ENCODE measurements at places on chromosomes 4 and X. TPM values are rescaled to one million over a fixed set of nuclear protein-coding genes. Genes with fewer than 3 reads are reported as not detected.
A peak's percentile ranks its signal among the peaks of the same experiment; 100 is the strongest.

DNA sequence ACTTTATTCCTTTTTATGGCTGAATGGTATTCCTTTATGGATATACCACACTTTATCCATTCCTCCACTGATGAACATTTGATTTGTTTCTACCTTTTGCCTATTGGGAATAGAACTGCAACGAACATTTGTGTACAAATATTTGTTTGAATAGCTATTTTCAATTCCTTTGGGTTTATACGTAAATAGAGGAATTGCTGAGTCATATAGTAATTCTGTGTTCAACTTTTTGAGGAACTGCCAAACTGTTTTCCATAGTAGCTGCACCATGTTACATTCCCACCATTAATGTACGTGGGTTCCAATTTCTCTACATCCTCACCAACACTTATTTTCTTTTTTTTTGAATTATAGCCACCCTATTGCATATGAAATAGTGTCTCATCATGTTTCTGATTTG is 156.5 kb upstream of the ATP6AP2 start:
- DNase-seq, result no peak

- no peak for DNase-seq
Measured at GRCh38 chr4:57098415-57098814, 11.8 kb downstream of the IGFBP7 start.

DNA sequence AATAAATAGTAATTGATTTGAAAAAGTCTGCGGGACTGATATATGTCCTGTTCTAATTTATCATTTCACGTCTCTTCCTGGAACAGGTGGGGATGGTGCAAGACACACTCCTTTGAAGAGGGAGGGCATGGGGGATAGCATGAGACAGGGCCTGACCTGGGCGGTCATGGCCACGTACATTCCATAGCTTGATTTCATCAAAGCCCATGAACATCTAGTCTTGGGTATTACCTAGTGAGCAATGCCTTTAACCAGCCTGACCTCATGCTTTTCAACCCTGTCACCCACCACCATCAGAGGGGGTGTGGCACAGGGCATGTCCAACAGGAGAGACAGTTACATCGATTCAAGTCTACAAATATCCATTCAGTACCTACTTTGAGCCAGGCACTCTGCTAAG is 52.3 kb upstream of the HOPX start:
- DNase-seq, result no peak

Gene EMCN
- total RNA-seq, result 31.7 TPM

Gene RBM46
- total RNA-seq, result 0.06 TPM

DNA sequence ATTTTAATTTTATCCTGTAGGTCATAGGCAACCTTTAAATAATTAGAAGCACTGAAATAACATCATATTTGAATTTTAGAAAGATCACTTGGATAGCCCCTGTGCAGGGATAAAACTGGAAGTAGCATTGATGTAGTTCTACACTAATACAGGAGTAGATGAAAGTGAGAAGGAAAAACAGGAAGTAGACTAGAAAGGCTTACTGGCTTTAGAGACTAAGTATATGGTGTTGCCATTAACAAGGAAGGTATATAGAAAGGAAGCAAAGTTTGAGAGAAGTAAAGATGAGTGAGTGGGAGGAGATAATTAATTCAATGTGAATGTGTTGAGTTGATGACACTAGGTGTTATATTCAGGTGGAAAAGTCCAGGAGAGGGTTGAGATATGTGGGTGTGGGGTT is 73.1 kb upstream of the EPGN start:
- no peak for DNase-seq

Gene MMRN1
- 12.5 TPM for total RNA-seq

- no peak for DNase-seq
Measured at GRCh38 chrX:24982306-24982965, 33.3 kb downstream of the ARX start.

Gene CCNB3
- 0.18 TPM for total RNA-seq

- DNase-seq, result no peak
Measured at GRCh38 chrX:73213734-73214425, 771 bp downstream of the NAP1L2 start.

- no peak for DNase-seq
Measured at GRCh38 chrX:49761481-49761880, 65.7 kb upstream of the PAGE1 start.

Gene ADH1B
- 201 TPM for total RNA-seq

Gene OPRPN
- total RNA-seq, result not detected

DNA sequence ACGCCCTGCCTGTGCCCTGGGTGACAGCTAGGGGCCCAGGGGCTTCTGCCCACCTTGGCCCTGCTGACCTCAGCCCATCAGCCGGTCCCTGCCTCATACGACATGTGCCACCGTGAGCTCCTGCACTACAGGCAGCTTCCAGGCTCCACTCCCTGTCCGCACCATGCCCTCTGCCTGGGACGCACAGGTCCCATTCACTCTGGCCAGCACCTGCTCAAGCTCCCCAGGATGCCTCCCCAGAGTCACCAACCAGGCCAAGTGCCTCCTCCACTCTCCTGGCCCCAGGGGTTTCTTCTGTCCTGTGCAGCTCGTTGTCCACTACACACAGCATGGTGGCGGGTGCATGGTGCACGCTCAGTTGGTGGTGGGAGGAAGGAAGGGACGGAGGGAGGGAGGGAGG is 20.2 kb upstream of the MRFAP1 start:
- DNase-seq, result no peak

Gene DCHS2
- total RNA-seq, result not detected

GRCh38 chrX:69562904-69563578 is 52.9 kb upstream of the EDA start:
- no peak for DNase-seq

Gene KCTD8
- total RNA-seq, result 0.12 TPM

DNA sequence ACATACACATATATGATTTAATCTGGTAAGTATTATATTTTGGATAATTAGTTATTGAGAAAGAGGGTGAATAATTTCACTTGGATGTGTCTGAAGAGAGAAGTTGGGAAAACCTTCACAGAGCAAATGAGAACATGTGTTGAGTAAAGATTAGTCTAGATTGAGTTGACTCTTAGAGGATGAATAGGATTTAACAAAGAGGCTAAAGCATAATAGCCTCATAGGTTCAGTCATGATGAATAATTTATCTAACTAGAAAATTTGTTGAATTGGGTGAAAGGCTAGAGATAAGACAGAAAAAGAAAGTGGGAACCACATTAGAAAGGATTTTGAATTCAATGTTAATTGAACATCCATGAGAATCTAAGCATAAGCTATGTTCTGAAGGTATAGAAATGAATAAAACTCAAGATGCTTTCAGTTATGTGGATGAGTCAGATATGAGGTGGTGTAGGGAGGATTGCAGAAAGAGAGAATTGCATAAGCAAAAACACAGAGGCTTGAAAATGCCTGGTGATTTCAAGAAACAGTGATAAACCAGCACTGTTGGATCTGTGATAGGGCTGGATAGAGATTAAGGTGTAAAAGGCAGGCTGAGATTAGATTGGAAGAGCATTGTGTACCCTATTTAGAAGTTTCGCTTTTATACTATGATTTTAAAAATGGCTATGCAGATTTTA is 207.6 kb upstream of the NR3C2 start:
- no peak for DNase-seq

Gene DMRTC1B
- not detected for total RNA-seq

- no peak for DNase-seq
Measured at GRCh38 chr4:165328101-165328425, 594 bp downstream of the MSMO1 start.

DNA sequence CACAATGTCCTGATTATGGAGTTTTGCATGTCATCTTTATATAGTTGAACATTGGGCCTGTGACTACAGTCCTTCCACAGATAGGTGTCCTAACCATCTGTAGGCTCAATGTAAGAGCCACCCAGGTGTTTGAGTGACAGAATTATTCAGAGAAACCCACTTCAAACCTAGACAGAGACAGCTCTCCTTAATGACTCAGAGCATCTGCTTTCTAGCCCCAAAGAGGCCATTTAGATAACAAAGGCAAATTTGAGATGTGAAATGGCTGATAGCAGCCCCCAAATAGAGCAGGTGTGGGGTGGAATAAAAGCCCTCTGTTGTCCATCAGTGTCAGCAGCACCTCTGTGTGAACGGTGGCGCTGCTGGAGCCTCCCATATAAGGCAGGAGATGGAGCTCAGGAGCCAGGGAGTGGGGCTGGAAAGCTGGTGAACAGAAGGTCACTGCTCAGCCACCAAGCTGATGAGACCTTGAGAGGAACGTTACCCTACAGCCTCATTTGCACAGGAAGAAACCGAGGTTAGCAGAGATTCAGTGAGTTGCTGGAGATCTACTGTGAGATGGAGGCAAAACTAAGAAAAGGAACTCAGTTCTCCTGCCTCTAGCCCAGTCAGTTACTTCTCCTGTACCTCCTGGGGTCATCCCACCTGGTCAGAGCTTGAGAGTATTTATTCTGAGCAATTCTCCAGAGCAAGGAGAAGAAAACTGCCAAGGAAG is 153.3 kb upstream of the LNX1 start:
- no peak for DNase-seq

Gene LUZP4
- total RNA-seq, result not detected

Gene SLC2A9
- 12.4 TPM for total RNA-seq

Gene CFP
- total RNA-seq, result 10.9 TPM

- no peak for DNase-seq
Measured at GRCh38 chr4:81360737-81361136, 111.0 kb downstream of the RASGEF1B start.

- DNase-seq, result peak; percentile 41
Measured at GRCh38 chrX:3712051-3712869, 1.2 kb downstream of the PRKX start.

DNA sequence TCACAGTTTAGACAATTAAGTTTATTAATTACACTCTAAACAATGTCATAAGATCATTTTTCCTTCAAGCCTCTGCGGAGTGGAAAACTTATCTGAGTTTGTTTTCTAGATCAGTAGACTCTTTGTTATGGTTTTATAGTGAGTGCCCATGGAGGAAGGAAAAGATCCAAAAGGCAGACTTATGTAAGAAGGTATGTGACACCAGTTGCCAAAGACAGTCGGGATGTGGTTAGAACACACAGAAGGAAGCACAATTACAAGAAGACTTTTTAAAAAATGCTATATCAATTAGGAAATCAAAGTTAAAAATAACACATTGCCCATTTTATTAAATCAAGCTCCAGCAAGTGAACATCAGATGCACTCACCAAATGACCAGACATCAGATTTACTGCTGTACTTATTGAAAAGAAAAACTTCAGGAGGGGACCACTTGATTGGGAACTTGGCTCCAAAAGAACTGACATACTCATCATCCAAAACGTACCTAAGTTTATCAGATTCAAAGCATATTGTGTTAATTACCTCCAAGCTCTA is 57.1 kb downstream of the NIPAL1 start:
- DNase-seq, result no peak

Gene TMEM47
- 33.3 TPM for total RNA-seq

Gene UGT2A1
- not detected for total RNA-seq

Gene CXCL11
- 0.16 TPM for total RNA-seq

DNA sequence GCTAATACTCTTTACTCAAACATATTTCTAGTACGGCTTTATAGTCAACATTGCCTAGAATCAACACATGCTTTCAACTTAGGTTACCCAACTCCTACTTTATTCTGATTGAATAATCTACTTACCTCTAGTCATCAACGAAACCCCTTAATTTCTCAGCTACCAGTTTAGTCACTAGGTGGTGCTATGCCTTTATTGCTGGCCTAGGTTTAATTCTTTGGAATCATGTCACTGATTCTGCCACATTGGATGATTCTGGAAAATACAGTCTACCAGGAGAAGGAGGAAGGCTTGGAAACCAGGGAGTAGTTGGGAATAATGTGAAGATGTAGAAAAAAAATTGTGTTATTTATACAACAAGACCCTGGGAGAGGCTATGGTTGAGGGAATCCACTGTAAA is 167.7 kb downstream of the DCAF12L2 start:
- no peak for DNase-seq

Gene SMIM10
- total RNA-seq, result 6.2 TPM

DNA sequence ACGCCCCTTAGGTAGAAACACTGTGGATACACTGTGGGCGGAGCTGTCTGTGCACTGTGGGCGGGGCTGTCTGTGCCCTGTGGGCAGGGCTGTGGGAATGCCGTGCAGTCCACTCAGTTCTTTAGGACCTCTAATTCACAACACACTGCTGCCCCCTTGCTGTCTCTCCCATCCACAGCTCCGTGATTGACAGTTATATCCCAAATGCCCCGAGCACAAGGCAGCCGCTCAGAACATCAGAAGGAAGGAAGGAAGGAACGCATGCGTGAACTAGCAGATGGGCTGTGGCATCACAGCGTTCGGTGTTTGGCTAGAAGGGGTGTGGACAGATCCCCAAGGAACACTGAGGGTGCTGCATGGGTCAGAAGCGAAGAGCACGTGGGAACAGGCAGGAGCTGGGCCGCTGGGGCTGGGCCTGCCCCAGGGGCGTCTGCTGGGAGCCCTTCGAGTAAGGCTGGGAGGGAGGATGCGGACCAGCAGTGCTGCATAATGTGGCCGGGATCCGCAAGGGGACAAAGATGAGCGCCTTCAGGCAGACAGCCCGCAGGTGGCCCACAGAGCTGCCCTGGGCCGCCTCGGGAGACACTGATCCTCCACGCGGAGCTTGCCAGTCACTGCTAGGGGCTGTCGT is 29.8 kb downstream of the ACOX3 start:
- DNase-seq, result peak; percentile 78

- no peak for DNase-seq
Measured at GRCh38 chr4:21656832-21657231, 291.7 kb downstream of the KCNIP4 start.

Gene PHKA1
- 7.3 TPM for total RNA-seq

Gene PNMA6F
- not detected for total RNA-seq

- peak; percentile 72 for DNase-seq
Measured at GRCh38 chr4:140135529-140136088, 18.4 kb downstream of the MAML3 start.

Gene SPP1
- total RNA-seq, result 88.4 TPM

- DNase-seq, result no peak
Measured at GRCh38 chr4:180610324-180610723, 1632.9 kb upstream of the TENM3 start.

- no peak for DNase-seq
Measured at GRCh38 chr4:64893205-64893604, 484.0 kb upstream of the TECRL start.

- DNase-seq, result no peak
Measured at GRCh38 chr4:169342159-169342860, 71.6 kb upstream of the SH3RF1 start.

DNA sequence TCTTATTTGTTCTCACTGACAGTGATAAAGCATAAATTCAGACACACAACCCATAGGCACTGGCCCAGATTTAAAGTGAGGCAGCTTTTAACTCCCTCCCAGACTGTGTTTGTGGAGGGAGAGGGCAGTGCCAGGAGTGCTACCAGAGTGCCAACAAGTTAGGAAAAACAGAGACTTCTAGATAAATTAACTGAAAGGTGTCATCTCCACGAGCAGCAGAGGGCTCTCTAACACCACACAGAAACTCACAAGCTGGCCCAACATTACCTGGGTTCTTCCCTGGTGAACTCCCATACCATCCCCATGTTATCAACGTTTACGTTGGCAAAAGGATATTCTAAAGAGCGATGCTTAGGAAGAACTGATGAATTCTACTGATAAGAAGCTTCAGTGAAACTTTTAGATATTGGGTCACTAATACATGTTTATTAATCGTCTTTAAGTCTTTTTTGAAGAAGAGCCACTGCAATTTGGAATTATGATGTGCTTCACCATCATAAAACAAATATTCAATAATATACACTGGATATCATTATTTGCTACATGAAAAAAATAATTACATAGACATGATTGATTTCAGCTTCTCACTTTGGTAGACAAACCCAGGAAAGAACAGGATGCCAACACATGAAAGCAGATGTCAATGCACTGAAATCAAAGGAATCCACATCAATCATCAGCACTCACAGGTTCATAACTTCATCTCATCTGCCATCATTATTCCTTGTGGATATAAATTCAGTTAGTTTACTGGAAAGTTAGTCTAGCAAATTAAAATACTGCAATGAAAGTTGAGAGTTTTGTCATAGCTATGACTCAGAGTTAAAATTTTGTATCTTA is 121.2 kb upstream of the NAP1L5 start:
- peak; percentile 35 for DNase-seq

Measured in left cardiac atrium (tissue), 4 donors.